NCI-H1417 (cell line): ENCODE measurements at places on chromosomes 1 and 21.

DNA sequence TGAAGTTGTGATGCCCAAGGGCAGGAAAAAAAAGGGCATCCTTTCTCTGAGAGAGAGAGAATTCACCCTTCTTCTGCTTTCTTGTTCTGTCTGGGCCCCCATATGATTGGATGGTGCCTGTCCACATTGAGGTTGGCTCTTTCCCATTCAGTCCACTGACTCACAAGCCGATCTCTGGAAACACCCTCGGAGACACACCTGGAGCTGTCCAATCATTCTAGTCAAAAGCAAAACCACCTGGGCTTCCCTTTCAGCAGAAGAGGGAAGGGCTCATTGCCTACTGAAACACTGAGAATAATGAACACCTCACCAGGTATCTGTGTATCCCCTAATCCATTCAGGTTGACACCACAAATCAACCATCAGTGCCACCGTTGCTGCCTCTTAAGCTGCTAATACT is 103.7 kb upstream of the GNG12 start:
- no peak for DNase-seq

DNA sequence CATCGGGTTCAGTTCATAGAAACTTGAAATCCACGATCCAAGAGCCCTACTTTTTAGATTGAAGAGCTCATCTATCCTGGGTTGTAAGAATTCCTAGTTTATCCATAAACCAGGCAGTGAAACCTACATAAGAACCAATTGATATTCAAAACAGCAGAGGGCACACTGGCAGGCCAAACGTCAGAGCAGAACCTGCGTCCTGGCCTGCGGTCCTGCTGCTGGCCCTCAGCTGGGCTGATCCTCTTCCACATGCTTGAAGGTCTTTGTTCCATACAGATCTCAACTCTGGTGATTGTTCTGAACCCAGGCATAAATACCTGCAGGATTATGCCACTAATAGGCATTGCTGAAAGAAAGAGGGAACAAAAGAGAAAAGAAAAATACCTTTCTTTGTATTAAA is 47.0 kb downstream of the MT1HL1 start:
- no peak for DNase-seq

DNA sequence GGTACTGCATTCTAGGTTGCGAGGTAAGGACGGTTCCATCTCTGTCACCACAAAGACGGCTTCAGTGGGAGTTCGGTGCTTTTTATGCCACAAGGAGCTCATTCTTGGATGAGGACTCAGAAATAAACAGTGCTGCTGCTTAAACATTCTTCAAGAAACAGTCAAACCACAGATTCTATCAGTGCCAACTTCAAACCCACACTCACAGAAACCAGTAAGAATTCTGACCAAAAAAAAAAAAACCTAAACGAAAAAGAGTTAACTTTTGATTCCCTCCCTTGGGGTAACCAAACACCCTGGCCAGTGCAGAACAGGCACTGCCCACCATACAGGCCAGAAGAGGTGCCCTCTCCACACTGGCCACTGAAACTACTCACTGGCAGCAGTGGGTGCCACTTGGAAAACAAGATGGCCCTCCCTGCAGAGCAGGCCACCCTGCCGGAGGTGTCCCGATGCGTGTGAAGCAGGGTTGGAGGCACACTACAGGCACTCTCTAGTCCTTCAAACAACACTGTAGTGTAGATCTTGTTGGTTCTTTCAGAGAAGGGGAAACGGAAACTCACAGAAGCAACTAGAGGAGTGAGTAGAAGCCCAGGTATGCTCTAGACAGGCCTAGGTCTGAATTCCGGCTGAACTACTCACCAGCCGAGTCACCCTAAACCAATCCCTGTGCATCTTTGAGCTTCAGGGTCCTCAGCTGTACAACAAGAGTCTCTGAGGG is 87.3 kb upstream of the TLR5 start:
- DNase-seq: no peak

GRCh38 chr1:243234978-243235647 is 20.0 kb downstream of the CEP170 start:
- no peak for DNase-seq

DNA sequence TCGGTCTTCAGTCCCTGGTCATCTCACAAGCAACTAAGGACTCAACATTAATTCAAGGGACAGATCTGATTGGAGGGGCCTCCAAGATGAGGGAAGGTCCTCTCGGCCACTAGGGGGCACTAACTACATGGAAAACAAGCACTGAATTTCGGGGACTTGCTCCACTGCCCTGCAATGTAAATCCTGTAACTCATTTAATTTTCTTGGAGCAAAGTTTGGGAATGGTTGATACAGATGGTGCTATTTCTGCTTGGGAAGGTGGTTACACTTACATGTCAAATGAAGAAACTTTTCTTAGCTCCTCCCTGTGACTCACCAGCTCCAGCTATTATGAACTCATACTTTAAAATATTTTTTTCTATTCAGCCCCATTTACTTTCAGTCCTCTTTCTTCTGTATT is 97.4 kb upstream of the KCNJ15 start:
- peak; percentile 69 for DNase-seq

- DNase-seq: no peak
These were observed 183.9 kb upstream of the SGIP1 start for GRCh38 chr1:66350001-66350547.

- no peak for DNase-seq
These were observed 14.3 kb downstream of the ADARB1 start for GRCh38 chr21:45088729-45089128.

- DNase-seq: no peak
These were observed 36.0 kb downstream of the TRAPPC10 start for GRCh38 chr21:44047996-44048560.

DNA sequence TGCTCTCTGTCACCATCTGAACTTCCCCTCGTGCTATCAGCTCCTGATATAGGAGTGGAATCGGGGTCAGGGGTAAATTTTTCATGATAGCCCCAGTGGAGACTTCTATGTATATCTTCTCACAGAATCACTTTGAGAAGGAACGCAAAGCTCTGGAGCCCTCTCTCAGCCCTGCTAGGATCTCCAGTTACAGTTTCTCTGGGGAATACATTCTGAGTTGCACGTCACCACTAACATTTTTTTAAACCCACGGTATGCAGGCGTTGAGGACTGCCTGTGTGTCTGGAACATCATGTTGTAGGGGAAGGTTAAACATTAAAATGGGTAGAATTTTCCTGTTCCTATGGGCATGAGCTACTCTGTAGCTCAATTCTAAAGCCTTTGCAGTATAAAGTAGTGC is 116.4 kb upstream of the FAM78B start:
- no peak for DNase-seq

DNA sequence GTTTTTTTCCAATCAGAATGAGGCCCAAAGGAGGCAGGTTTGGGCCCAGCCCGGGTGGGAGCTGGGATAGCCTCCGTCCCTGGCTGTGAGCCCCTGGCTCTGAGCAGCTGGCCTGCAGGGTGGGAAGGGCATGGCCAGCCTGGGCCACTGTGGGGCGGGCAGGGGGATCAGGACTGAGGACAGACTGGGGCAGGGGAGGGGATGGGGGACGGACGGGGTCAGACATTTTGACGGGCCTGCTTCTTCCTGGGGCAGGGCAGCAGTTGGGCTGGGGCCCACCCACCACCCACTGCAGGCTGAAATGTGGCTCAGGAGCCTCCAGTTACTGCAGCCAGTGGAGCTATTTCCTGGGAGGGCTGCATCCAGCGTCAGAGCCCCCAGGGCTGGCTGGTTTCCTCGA is 2.5 kb upstream of the SLC6A9 start:
- DNase-seq: no peak

- DNase-seq: peak; percentile 8
These were observed 24.4 kb upstream of the CEP350 start for GRCh38 chr1:179929955-179930798.

DNA sequence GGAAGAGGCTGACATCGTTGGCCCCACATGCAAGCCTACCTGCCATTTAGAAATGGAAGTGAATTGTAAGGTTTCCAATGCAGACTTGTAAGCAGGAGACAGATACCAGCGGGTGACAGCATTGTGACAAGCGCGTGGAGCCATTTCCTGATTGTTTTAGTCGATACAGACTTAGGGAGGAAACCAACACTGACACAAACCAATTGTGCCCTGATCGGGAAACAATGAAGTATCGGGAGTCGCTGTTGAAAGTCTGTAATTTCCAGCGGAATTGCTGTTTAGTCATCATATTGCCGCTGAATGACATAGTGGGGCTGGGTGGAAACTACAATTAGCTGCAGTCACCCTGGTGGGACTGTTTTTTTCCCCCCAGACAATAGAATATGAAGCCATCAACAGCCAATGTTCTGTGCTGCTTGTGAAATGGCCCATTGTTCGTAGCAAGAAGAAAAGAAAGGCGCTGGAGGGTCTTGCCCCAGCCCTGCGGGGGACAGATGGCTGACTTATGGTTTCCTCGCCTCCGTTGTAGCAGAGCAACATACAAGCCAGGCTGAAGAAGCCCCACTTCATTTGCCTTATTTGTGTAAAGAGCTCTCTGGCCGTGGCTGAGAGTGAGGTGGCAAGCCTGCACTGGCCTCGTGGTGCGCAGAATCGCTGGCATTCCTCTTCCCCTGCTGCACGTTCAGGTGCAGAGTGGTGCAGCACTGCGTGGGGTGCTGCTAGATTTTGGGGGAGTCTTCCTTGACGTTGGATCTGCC is 462.7 kb downstream of the CAMTA1 start:
- DNase-seq: no peak

DNA sequence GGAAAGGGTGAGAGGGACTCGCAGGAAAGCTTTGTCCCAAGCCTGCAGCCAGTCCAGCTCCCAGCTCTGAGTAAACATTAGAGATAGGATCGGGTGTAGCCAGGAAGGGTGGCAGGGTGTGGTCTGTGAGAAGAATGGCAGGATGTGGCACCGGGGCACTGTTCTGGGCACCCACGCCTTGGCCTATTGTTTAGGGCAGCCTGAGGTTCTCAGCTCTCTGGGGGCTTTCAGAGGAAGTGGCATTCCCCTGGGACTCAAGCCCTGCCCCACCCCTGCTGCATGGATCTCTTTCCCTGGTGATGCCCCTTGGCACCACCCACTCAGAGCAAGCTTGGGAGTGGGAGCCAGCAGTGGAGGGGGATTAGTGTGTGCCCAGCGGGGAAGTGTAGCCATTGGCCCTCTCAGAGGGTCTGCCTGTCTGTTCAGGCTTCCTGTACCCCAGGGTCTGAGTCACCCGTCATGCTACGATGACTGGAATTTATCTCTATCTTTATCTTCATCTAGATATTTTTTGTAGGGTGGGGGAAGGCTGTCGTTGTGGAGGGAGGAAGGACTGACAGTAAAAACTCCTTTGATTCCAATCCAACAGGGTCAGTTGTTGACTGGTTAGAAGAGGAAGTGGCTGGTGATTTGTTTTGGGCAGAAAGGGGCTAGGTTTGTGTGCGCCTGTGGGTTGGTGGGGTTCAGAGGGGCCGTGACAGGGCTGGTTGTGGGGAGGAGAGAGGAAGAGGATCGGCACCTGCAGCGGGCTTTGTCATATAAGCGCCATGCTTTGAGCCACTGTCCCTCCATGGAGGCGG is 31.6 kb downstream of the SOX13 start:
- no peak for DNase-seq

- DNase-seq: no peak
These were observed 23.3 kb downstream of the THRAP3 start for GRCh38 chr1:36247538-36247937.

GRCh38 chr1:21313203-21313885 is 23.1 kb upstream of the ECE1 start:
- DNase-seq: no peak

DNA sequence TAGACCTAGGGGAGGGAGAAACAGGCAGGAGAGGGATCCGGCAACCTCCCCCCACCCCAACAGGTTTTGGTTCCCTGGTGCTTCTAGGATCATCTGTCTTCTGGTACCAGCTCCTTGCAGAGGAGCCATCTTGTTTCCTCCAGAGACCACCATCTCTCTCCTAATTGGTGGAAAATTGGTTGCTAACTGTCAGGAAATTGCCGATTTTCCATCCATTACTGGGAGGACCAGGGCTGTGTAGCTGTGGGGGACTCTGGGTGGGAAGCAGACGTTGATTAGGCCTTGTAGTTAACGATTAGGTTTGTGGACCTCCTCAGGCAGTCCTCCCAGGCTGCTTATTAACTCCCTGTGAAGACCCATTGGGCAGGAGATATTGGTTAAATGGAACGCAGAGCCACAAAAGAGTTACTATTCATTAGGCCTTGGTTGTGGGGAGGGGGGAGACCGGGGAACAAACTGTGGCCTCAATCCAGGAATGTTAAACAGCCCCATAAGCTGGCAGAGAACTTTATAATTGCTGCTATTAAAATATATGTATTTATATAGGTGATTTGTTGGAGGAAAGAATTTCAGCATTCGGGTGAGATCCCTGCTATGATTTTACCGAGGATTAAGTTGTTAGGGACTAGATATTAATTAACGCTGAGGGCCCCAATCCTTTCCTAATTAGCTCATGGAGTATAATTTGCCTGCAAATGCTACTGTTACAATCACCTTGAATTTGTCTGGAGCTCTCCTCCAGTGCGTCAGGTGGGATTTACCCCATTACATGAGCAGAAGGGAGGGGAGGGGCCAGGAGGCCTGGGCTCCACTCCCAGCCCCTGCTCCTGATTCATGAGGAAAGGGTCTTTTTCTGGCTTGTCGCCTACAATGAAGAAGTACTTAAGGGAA is 61.2 kb upstream of the TRABD2B start:
- no peak for DNase-seq

- no peak for DNase-seq
These were observed 46.7 kb downstream of the RGS4 start for GRCh38 chr1:163115887-163116286.

- DNase-seq: peak; percentile 79
These were observed 15.2 kb downstream of the WLS start for GRCh38 chr1:68217060-68217554.

DNA sequence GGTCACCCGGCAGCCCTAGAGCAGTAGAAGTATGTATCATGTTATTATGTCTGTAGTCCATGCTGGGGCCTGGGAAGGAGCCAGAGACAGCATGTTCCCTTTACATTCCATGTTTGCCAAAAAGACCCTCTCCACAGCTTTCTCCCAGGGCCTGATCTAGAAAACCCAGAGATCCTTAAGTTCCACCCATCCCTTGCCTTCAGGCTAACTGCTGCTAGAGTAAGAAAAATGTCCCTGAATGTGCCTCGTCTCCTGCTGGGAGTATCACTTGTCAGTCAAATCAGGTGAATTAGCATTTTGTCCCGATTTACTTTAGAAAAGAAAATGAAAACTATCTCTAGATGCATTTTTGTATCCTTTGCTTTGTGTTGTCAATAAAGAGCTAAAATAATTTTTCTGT is 13.3 kb upstream of the MRPS14 start:
- no peak for DNase-seq

GRCh38 chr1:95451054-95451453 is 217.0 kb downstream of the RWDD3 start:
- DNase-seq: no peak
